ENCODE measurements at places on chromosomes 13 and 19. TPM values are rescaled to one million over a fixed set of nuclear protein-coding genes. Genes with fewer than 3 reads are reported as not detected.

GRCh38 chr13:95181586-95181985 lies 119.7 kb downstream of the ABCC4 start:
- DNase-seq = no peak

DNA sequence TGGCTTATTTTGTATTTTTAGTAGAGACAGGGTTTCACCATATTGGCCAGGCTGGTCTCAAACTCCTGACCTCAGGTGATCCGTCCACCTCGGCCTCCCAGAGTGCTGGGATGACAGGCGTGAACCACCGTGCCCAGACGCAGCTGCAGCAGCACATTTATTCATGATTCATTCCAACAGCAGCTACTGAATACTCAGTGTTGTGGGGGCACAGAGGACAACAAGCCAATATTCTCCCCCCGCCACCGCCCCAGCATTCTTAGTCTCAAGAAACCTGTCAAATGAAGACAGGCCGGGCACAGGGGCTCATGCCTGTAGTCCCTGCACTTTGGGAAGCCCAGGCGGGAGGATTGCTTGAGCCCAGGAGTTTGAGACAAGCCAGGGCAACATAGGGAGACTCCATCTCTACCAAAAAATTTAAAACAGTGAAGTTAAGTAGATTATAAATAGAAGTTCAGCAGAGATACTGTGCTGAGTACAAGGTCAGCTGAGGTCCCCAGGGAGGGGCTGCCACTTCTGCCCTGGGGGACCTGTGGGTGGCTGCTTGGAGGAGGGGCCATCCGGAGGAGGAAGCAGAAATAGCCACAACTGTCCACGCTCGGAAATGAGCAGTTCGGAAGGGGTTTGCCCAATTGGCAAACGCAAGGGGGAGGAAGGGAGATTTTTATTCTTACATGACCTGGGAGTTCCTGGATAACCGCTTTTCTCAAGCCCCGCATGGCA lies 4.3 kb downstream of the DOT1L start:
- peak; percentile 83 for DNase-seq

- no peak for DNase-seq
Observed at GRCh38 chr13:78608688-78609463, 5.5 kb upstream of the POU4F1 start.

DNA sequence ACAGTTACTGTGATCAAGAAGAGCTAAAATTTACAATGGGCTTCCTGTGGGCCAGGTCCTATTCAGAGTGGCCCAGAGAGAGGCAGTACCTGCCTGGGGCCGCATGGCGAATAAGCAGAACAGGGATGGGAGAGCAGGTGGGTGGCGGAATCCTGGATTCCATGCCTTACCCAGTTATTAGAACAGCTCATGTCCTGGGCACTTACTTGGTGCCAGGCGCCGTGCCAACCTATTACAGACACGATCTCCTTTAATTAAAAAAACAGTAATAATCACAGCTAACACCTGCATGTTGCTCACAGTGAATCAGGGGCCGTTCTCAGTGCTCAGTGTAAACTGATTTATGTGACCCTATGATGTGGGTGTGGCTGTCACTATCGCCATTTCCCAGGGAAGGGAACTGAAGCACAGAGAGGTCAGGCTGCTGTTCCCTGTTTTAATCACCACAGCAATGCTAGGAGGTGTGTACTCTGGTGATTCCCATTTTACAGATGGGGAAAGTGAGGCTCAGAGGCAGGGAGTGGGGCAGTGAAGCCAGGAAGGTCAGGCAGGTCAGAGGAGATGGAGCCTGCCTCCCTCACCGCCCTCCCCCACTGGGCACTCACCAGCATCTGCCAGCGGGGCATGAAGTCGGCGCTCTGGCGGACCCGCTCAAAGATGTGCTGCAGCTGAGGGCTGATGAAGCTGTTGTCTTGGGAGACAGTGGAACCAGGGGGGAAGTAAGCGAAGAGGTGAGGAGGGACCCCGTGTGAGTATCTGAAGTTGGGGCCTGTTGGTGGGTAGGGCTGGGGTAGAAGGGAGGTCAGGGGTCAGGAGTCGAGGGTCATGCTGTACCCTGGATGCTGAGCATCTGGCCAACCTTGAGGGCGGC lies 12.0 kb downstream of the COQ8B start:
- DNase-seq = no peak

DNA sequence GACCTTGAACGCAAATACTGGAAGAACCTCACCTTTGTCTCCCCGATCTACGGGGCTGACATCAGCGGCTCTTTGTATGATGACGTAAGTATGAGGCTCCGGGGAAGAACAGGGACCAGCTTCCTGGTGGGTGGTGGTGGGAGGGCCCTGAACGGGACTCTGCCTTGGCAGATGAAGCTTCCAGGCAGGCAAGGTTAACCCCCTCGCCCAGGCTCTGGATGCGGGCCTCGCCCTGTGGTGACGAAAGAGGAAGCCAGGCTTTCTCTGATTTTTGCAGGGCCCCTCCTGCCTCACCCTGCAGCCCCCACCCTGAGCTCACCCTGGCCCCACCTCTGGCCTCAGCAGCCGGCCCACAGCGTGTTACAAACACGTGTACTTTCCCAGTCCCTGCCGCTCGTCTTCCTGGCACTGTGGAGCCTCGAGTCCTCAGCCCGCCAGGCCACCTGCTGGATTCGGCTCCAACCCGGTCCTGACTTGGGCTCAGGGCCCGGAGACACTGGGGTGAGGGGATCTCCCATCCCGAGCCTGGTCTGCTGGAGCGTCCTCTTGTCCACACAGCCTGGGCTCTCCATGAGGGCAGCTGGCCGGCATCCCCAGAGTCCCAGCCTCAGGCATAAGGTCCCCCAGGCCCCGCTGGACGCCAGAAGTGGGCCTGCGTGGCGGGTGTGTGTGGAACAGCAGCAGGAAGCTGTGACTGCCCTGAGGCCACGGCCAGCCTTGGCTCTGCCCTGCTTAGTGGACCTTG lies 72.4 kb downstream of the KDM4B start:
- DNase-seq = no peak

The DCLK1 gene
- 18.2 TPM for total RNA-seq

The ADGRE2 gene
- 0.88 TPM for total RNA-seq

DNA sequence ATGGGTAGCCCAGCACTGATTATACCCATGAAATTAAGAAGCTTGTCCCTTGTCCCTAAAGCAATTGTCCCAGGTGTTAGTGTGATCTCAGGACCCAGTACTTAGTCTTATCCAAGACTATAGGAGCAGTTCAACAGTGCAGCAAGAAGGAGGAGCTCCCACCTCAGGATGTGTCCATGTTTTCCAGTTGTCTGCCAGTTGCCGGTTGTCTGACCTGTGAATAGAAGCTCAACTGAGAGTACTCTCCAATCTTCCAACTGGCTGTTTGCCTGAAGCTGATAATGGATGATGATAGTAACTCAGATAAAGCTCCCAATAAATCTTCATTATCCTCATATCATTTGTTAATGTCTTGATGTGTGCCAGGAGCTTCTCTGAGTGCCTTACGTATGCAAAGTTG lies 107.2 kb upstream of the HTR2A start:
- DNase-seq = no peak

The PSG11 gene
- total RNA-seq = not detected

Measured in left cardiac atrium (tissue), 4 donors.